ENCODE measurements at places on chromosomes 7 and 10. TPM values are rescaled to one million over a fixed set of nuclear protein-coding genes. Genes with fewer than 3 reads are reported as not detected.

The ZNF92 gene
- 8.2 TPM for total RNA-seq

The GIMAP2 gene
- 33.9 TPM for total RNA-seq

The TMEM209 gene
- 7.2 TPM for total RNA-seq

The NOS3 gene
- 29.3 TPM for total RNA-seq

The RPEL1 gene
- total RNA-seq: 0.09 TPM

The SLC26A3 gene
- total RNA-seq: not detected

The MICALL2 gene
- total RNA-seq: 6.9 TPM

The SPAG6 gene
- not detected for total RNA-seq

The PLEKHA1 gene
- total RNA-seq: 34.4 TPM

The ABCB4 gene
- total RNA-seq: not detected

The TACR2 gene
- total RNA-seq: 0.11 TPM

The EVX1 gene
- total RNA-seq: not detected

The RARRES2 gene
- total RNA-seq: 0.54 TPM

The BZW2 gene
- 66.1 TPM for total RNA-seq

The LOXL4 gene
- total RNA-seq: 0.17 TPM

The INA gene
- under 0.01 TPM for total RNA-seq

The SMARCD3 gene
- 2.1 TPM for total RNA-seq

The NAT16 gene
- not detected for total RNA-seq

The DPY19L1 gene
- total RNA-seq: 78.5 TPM

The TAS2R5 gene
- 0.11 TPM for total RNA-seq

The UBE2D4 gene
- total RNA-seq: 5.3 TPM

The PRSS2 gene
- total RNA-seq: not detected

The STRA8 gene
- total RNA-seq: not detected

The GRM3 gene
- not detected for total RNA-seq

The SORBS1 gene
- total RNA-seq: 3.7 TPM

The POLR2J3 gene
- 18.0 TPM for total RNA-seq

The SPDYE9 gene
- not detected for total RNA-seq

The CCDC3 gene
- under 0.01 TPM for total RNA-seq

The PLEKHS1 gene
- not detected for total RNA-seq

The LIPM gene
- not detected for total RNA-seq

The FFAR4 gene
- total RNA-seq: not detected

The MMP21 gene
- 1.1 TPM for total RNA-seq

The NME8 gene
- not detected for total RNA-seq

The OR13A1 gene
- total RNA-seq: not detected

The CHAT gene
- not detected for total RNA-seq

The PRKCQ gene
- 0.22 TPM for total RNA-seq

The CYP2C19 gene
- not detected for total RNA-seq

The HOXA5 gene
- 10.7 TPM for total RNA-seq

The EPHA1 gene
- 0.11 TPM for total RNA-seq

The UPP1 gene
- 4.2 TPM for total RNA-seq

The FRAT1 gene
- 5.5 TPM for total RNA-seq

The IFRD1 gene
- total RNA-seq: 41.8 TPM

The CASD1 gene
- 20.3 TPM for total RNA-seq

The PAX2 gene
- total RNA-seq: not detected

The TMEM130 gene
- not detected for total RNA-seq

The CPED1 gene
- 2.8 TPM for total RNA-seq

The SAMD9L gene
- 8.2 TPM for total RNA-seq

The HMX3 gene
- total RNA-seq: not detected

The PAX4 gene
- total RNA-seq: not detected

All from dermis lymphatic vessel endothelial cell (primary cell).